ENCODE measurements at places on chromosomes 11 and 22. TPM values are rescaled to one million over a fixed set of nuclear protein-coding genes. Genes with fewer than 3 reads are reported as not detected.

DNA sequence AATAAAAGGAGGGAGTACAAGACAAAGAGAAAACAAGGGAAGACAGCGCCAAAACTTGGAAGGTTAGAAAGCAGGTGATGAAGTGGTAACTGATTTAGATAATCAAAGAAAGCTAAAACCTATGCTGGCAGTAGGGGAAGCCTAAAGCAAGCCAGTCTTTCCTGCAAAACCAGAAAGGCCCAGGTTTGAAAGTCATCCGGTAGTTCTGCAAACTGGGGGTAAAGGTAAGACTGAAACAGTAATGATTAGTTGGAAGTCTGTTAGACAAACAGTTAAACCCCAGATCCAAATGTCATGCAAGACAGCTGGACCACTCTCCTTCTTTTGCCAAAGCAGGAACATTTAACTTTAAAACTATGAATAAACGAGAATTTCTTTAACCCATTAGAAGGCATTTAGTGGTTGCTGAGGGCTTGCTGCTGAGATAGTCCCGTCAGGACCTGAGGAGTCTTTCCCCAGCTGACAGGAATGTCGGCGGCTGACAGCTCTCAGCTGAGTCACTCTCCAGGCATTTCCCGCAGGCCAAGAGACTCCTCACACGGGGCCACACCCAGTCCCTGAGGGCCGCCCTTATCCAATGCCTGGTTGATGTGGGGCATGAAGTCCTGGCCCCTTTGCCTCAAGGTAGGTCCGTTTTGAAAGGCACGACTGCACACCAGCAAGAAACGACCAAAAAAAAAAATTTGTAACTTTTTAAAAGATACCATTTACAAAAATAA, 36.3 kb upstream of the CFAP300 start:
- DNase-seq = no peak

The CTSF gene
- 49.3 TPM for total RNA-seq

The SLC17A6 gene
- total RNA-seq = not detected

DNA sequence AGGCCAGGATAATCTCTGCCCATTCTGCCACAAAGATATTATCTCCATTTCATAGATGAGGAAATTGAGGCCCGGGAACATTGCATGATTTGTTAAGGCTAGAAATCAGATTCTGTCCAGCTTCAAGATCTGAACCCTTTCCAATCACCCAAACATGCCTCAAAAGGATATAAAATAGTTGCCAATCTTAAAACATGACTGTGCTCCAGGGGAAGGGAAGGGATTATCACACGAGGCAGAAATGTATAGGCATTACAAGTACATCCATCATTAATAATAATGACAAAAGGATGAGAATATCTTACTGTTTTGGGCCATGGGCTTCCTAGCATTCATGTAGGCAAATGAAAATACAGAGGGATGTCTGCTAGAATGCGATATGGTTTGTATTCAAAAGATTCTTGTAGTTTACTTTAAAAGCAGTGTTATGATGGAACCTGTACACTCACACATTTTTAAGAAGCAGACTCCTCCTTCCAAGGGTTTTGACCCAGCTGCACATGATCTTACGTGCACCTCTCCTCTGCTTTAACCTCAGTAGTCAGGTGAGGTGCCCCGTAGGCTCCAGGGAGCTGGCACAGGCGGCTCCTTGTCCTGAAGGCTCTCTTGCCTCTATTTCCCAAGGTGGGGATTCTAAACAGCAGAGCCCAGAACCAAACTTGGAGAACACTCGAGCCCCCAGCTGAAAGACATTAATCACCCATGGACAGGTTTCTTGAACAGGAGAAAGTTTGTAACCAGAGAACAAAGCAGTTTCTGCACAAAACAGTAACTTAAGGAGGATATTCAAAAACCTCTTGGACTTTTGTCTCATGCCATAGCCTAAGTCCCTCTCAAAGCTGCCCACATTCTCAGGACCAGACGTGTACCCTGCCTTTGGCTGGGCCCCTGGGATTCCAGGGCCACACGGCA, 36.0 kb downstream of the PARVA start:
- DNase-seq = no peak

DNA sequence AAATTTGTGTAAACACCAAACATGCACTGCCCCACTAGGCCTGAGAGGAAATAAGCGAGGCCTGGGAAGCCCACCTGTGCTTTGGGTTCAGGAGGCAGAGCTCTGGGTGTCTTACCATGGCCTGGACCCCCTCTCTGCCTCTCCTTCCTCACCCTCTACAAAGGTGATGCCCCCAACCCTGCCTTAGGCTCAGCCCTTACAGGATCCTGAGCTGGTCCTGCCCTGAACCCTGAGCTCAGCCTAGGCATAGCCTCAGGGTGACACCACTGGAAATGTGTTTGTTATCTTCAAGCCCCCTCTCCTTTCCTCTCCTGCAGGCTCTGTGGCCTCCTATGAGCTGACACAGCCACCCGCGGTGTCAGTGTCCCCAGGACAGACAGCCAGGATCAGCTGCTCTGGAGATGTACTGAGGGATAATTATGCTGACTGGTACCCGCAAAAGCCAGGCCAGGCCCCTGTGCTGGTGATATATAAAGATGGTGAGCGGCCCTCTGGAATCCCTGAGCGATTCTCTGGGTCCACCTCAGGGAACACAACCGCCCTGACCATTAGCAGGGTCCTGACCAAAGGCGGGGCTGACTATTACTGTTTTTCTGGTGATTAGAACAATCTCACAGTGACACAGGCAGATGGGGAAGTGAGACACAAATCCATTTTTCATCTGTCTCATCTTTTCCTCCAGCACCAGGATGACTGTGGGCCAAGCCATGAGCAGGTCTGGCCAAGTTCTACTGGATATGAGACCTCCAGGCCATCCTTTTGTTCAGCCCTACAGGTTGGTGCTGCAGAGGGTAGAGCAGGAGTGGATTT, 117.8 kb downstream of the GGTLC2 start:
- DNase-seq = no peak

GRCh38 chr11:12116425-12117032, 6.1 kb downstream of the MICAL2 start:
- DNase-seq = no peak

GRCh38 chr11:7511401-7511800, 2.4 kb upstream of the PPFIBP2 start:
- peak; percentile 83 for DNase-seq

DNA sequence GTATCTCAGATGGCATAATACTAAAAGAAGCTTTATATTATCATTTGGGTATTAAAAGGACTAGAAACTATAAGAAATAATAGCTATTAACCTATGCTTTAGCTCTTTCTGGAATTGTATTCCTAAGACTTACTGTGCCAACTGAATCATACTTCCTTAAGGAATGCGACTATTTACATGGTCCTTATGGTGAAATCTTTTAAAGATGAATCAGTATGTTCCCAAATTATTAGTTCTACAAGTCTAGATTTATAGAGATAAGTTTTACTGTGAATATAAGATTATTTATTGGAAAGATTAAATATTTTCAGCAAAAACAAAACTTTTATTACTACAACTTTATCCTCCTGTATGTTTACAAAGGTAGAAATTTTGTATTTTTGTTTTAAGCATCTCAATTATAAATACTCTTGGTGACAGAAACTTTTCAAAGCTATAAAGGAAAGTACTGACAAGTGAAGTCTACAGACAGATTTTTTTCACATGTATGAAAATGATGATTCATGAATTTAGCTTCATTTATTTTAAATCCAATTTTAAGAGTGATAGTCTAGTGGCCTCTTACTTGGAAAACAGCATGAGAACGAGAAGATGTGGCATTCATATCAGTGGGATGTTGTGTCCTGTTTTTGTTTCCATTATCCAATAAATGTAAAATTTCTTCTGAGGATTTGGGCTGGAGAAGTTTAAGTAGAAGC, 17.8 kb downstream of the KIF18A start:
- no peak for DNase-seq

The OR52E1 gene
- not detected for total RNA-seq

DNA sequence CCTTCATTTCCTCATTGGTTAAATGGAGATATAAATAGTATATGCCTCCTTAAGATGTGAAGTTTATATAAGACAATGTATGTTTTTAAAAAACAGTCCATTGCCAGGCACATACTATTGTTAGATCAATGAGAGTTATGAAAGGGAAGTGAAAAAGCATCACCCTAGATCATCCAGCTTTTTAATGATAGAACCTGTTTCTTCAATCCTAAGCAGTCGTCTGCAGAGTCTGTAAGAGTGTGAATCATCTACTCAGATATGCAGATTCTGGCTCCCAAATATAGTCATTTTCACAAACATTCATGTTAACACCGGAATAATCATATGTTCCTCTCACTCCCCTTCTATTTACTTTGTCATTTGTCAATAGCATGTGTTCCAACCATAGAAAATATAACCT, 65.3 kb upstream of the SLN start:
- no peak for DNase-seq

The KDM4E gene
- total RNA-seq = not detected

DNA sequence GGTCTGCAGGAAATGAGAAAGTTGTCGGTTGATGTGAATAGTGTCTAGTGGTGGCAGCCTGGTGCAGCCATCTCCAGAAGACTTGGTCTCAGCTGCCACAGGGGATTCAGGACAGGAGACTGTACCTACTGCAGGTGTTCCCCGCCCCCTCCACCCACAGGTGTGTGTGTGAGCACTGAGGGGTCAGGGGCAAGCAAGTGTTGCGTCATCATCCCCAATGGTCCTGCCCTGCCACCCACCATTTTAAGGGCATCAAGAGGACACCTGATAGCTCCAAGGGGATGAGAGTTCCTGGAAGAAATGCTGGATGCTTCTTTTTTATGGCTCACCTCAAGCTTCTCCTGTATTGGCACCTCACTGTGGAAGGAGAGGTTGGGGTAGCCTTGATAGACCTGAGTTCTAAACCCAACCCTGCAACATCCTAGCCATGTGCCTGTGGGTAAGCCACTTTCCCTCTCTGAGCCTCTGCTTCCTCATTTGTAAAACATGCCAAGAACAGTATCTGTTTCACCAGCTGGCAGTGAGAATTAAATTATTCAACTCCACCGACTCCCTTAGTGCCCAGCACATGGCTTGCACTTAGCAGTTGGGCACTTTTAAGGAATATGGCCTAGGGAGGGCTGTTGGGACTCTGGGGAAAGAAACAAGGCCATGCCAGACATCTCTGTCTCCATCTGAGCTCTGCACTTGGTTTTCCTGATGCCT, 6.1 kb downstream of the C11orf91 start:
- no peak for DNase-seq

The CBLIF gene
- total RNA-seq = not detected

DNA sequence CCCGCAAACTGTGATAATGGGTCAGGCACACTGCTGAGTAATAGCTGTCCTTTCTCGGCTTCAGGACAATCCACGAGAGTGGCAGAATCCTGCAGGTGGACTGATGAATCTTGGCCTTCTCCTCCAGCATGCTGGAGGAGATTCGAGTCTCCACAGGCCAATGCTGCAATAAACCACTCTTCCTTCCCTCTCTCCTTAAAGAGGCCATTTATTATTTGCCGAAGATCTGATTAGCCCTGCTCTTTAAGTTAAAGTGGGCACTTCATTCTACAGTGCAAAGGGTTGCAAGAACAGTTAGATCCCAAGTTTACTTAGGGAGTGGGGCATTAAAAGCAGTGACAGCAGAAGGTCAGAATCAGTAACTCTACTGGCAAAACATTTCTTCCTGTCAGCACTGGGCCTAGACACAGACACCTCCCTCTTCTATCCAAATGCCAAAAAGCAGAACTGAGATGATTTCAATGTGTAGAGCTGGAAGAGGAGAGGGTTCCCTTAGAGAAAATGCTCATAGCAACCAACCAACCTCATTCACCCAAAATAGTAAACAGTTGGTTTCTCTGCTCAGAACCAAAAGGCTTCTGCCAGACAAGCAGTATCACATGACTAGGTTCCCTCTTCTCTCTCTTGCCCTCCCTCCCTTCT, 121.7 kb downstream of the SGSM3 start:
- DNase-seq = no peak

DNA sequence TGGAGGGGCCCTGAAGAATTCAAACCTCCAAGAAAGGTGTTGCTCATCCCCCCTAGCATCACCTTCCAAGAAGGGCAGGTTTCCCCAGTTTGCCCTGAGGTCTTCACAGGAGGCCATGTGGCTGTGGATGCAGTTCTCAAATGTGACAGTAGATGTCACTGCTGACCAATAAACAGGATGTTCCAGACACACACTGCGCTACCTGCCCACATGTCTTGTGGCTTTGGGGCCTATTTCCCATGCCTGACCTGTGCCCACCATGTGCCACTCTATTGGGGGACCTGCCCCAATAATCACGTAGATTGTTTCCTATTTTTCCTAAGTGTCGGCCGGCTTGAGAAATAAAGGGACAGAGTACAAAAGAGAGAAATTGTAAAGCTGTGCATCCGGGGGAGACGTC, 4.5 kb downstream of the GSTT2 start:
- DNase-seq = no peak

Measured in right lobe of liver (tissue), 6 donors.